Activated CD4-positive, alpha-beta memory T cell treated with anti-CD3 and anti-CD28 coated beads for 36 hours (primary cell): ENCODE measurements at places on chromosomes 2 and 18.

GRCh38 chr2:235977445-235977844 is 190.7 kb downstream of the GBX2 start:
- no peak for DNase-seq

DNA sequence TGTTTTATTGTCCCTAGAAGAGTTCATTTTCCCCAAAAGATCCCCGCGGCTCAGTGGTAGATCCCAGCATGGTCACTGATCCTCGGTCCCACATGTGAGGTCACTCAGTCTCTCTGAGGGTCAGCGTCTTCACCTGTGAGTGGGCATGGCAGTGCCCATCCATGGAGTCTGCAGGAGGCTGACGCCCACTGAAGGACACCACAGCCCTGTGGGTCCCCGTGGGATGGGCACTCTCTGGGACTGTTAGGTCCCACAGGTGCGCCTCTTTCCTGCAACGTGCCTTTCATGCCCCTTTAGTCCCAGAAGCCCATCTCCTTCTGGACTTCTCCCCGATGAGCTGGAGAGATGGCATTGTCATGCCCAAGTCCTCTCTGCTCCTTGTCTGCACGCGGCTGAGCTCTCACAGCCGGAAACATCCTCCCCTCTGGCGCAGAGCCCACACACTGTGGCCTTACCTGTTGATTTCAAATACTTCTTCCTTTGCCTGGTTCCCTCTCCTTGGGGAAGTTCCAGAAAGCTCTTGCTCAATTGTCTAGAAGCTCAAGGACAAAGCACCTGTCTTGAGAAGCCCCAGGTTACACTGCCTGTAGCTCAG is 75.9 kb downstream of the PTGR3 start:
- DNase-seq, result no peak

- DNase-seq, result peak; percentile 23
These were observed 246.1 kb upstream of the EPAS1 start for GRCh38 chr2:46051085-46051484.

GRCh38 chr18:28768791-28769768 is 592.1 kb upstream of the CDH2 start:
- no peak for DNase-seq

- no peak for DNase-seq
These were observed 67.5 kb downstream of the LPIN1 start for GRCh38 chr2:11813951-11814350.

DNA sequence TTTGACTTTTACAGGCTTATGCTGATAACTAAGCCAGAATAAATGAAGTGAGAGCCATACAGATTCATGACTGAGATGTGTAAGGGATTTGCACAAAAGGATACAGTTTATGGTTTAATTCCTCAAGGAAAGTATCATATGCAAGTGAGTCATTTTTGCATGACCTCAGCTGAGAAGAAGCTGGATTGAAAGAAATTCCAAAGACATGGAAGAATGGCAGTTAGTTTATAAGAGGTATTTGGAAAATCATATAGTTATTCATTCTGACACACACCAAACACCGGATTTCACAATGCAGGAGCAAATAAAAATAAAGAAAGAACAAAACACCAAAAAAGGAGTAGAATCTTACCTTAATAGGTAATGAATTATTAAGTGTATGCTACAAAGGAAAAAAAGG is 83.2 kb upstream of the RND3 start:
- DNase-seq, result no peak

GRCh38 chr2:232214053-232214452 is 164.5 kb upstream of the ALPP start:
- DNase-seq, result no peak

DNA sequence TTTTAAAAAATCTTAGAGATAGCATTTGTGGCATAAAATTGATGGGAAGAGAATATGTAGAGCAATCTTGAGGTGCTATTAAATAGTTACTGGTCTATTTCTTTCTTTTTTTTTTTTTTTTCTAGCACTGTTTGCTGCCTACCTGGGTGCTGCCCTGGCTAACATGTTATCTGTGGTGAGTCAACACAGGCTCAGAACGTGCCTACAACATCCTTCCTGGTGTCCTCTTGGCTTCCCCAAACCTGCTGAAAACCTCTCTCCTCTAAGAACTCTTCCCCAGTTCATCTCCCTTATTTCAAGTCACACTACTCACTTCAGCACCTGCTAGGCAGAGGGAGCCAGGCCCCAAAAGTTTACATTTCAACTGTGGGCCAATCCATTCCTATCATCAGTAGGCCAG is 45.1 kb upstream of the SLC14A1 start:
- no peak for DNase-seq
